GM13977 (cell line): ENCODE measurements at places on chromosomes 1 and 21.

DNA sequence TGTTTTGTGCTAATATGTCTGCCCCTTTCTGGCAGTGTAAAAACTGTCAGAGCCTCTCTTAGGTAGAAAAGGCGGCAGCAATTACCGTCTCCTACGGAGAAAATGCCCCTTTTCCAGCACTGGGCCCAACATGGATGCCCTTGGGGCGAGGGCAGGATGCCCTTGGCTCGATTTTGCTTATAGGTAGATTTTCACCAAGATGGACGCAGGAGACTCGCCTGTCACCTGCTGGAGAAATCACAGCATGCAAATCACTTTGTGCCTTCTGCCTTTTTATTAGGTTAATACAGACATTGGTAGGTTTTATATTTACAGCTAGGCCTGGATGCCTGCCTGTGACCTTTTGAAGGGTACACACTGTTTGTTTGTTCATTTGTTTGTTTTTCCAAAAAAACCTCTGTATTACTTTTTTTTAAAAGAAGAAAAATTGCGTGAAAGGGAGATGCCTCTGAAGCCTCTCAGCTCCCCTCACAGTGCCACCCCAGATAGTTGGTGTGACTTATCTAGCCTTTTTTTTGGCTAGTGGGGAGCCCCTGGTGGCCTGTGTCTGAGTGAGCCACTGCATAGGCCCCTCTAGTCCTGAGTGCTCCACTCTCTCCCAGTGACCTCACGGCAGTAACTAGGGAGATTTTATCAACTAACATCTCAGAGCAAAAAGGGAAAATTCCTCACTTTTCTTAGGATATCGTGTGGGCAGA lies 2.5 kb downstream of the ATP1B1 start:
- peak; percentile 56 for DNase-seq

DNA sequence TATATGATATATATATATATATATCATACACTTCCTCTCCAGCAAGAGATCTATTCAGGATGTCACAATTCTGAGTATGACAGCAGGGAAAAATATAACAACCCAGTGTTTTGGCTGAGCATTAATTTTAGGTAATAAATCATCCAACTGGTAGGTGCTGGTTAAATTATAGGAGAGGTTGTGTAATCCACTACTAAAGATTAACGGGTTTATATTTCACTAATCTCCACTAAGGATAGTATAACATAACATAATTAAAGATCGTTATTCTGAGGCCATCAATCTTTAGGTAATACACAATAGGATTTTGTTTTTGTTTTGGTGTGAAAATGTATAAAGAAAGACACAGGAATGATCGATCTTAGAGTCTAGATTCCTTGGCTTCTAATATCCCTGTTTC lies 102.2 kb downstream of the COQ8A start:
- DNase-seq: no peak

DNA sequence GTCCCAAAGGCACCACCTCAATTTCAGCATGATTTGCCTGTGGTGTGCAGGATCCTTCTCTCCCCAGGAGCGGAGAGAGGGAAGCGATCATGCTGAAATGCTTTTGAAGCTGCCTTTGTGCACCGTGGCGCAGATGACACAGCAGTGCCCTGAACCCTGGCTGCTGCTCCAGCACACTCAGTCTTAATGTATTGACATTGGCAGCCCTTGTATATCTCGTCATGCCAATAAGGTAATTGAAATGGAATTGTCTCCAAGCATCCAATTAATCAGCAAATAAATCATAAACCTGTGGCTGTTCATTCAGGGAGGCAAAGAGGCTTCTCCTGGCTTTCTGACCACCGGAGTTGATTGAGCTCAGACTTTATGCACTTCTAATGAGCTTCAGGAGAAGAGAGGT lies 139.8 kb downstream of the KAZN start:
- DNase-seq: no peak

- DNase-seq: no peak
Measured at GRCh38 chr1:149845416-149845815, 54.0 kb upstream of the BOLA1 start.

- no peak for DNase-seq
Measured at GRCh38 chr21:37974081-37974480, 57.8 kb upstream of the KCNJ6 start.

GRCh38 chr21:45299026-45299863 lies 11.6 kb upstream of the POFUT2 start:
- DNase-seq: no peak

DNA sequence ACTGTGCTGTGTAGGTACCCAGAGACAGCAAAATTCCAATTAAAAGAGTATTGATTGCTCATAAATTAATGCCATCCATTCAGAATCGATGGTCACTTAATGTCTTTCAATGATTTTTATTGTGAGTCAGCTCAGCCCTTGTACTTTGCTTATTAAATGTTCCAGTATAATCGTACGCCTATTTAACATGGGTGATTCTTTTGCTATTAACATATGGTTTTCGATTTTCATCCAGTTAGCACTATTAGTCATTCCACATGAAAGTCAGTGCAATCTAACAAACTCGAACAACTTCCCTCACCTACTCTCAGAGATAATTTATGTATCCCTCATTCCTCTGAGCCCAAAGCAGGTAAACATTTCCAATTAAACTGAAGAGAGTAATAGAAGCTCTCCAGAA lies 109.6 kb upstream of the APP start:
- no peak for DNase-seq

- no peak for DNase-seq
Measured at GRCh38 chr1:51954783-51955182, 35.7 kb downstream of the RAB3B start.

- no peak for DNase-seq
Measured at GRCh38 chr1:4462831-4463484, 191.5 kb upstream of the AJAP1 start.

GRCh38 chr1:16115468-16115983 lies 40.3 kb downstream of the EPHA2 start:
- no peak for DNase-seq

DNA sequence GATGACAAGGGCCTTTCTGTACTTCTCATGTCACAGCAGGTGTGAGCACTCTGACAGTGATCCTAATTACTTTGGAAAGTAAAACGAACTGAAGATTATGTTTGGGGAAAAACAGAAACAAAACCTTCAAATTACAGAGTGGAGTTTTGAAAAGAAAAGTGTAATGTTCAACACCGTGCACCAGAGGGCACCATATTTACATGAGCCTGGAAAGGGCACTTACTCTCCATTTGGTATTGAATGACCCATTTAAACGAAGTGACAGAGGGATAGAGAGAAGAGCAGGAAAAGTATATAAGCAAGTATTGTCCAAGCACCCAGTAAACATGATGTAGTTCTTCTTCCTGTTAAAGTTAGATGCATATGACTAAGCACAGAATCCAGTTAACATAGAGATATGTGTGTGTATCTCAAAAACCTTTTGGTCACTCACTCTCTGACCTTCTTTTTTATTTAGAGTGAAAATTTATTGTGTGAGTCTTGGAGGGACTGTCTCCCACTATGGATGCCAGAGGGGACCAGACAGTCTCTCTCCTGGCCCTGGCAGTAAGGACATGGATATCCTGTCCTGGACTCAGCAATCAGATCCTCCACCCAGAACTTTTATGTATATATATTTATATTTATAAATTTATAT lies 3.8 kb upstream of the RGSL1 start:
- DNase-seq: peak; percentile 71

DNA sequence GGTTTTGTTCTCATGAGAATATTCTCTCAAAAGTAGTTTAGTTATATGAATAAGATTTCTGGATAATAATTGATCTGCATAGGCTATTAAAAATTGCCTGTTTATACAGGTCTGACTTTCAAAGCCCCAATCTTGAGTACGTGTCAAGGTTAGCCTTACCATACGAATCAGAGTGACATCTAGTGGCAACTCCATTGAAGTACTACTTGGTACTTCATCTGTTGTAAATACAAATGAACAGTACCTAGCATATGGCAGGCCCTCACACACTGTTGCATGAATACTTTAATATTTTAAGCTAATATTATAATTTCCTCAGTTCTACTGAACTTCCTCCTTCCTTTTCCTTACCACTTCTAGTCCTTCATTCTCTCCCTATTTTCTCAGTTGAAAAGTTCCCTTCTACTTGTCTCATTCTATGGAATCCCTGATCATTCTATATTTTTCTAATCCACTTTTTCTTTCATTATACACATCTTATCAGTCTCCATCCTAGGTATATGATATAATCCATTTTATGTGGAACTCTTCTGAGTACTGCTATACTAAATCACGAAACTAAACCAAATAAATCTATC lies 101.2 kb downstream of the AKT3 start:
- peak; percentile 77 for DNase-seq

- peak; percentile 44 for DNase-seq
Measured at GRCh38 chr1:177256153-177257075, 85.7 kb downstream of the BRINP2 start.

DNA sequence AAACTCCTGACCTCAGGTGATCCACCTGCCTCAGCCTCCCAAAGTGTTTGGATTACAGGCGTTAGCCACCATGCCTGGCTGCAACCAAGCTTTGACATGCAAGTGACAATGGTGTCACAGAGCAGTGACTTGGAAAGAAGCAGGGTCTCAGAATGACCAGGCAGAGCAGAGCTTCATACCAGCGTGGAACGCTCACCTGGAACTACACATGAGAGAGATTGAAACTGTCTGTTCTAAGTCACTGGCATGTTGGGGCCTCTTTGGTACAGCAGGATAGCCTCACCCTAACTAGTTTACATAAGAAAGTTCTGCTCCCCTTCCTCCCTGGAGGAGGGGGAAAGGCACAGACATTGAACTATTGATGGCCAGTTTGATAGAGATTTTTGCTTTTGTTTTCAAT lies 47.5 kb upstream of the ITPKB start:
- peak; percentile 46 for DNase-seq

DNA sequence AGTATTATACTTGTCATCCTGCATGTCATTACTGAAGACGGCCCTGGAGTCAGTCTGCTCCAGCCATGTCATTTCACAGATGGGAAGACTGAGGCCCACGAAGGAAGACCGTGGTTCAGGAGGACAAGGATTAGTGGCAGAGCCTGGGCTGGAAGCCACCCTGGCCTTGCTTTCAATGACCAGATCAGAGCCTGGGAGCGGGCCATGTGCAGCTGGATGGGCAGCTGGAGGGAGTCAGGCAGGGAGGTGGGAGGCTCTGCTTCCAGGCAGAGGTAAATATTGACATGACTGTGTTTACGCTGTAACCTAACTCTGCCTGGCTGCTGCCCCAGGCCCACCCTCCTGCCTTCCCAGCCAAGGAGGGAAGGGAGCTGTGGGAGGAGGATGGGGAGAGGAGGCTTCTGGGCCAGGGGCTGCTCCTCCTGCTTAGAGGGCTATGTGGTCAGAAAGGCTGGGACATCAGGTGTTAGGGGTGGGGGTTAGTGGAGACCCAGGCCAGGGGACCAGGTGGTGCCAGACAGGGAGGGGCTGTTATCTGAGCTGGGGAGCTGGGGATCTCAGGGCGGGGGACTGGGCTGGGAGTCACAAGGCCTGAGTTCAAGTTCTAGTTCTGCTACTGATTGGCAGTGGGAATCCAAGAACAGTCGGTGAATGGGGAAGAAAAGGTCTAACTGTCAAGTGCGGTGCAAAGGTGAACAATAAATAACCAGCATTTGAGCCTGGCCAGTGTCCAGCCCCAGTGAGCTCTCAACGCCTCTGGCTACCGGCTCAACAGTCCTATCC lies 48.5 kb upstream of the ECE1 start:
- no peak for DNase-seq

- no peak for DNase-seq
Measured at GRCh38 chr1:37999430-38000232, 5.7 kb downstream of the FHL3 start.

- peak; percentile 28 for DNase-seq
Measured at GRCh38 chr1:116853680-116854402, 55.9 kb upstream of the PTGFRN start.

DNA sequence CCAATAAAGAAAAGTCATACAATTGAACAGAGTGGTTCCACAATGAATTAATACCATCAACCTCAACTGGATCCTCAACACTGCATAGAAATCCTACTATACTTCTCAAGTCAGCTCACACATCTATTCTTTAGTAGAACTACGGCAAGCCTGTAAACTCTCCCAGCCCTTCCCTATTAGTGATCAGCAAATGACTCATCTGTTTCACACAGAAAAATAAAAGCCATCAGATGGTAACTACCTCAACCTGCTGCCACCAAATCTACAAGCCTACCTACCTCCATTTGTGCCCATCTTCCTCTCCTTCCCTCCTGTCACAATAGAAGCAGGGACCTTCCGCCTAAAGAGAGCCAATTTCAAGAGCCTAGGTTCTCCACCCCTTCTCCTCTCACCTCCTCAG lies 63.6 kb downstream of the DMAP1 start:
- no peak for DNase-seq

DNA sequence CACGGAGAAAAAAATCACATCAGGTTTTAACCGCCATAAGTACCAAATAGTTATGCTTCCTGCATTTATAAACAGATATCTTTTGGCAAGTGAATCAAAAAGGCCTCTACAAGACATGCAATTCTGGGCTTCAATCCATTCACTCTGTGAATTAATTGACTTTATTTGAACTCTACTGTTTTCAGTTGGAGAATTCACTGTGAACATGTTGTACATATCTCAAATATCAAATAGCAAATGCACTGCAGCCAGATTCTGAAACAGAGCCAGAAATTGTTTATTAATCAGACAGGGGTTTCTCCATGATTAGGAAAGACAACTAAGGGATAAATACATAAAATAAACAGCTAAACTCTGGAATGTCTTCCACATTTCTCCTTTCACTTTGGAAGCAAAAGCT lies 445.4 kb upstream of the NFIA start:
- DNase-seq: no peak

- DNase-seq: no peak
Measured at GRCh38 chr1:160134791-160135572, 16.4 kb upstream of the ATP1A4 start.

DNA sequence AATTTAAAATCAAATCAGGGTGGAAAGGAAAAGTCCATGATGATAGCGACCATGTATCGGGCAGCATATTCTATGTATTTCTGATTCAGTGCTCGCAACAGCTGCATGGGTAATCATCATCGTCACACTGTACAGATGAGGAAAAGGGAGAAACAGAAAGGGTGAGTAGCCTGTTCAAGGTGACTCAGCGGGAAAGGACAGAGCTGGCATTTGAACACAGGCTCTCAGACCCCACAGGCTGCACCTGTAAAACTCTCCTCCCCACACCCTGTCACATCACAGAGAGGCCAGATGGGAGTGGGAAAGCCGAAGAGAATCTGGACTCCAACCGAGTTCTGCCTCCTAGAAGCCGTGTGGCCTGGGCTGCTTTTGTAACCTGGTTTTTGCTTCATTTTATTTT lies 14.0 kb downstream of the RUNX1 start:
- no peak for DNase-seq
